Muscle of leg (tissue), 16 donors: ENCODE measurements at places on chromosomes 6 and 20. TPM values are rescaled to one million over a fixed set of nuclear protein-coding genes. Genes with fewer than 3 reads are reported as not detected.

The COL21A1 gene
- polyA plus RNA-seq, result 131 TPM

The EDN3 gene
- 32.2 TPM for polyA plus RNA-seq

- H3K27me3 ChIP-seq, result no peaks in the 10 kb centered on the region
- no peak overlapping the region for H3K4me3 ChIP-seq
- no peak overlapping the region for H3K27ac ChIP-seq
- no peaks in the 10 kb centered on the region for H3K4me1 ChIP-seq
Observed at GRCh38 chr6:30272032-30272431, 54.7 kb upstream of the TRIM39 start.

GRCh38 chr20:4973330-4974097 is 27.8 kb downstream of the SLC23A2 start:
- H3K27ac ChIP-seq, result peak overlapping the region; percentile 44
- H3K27me3 ChIP-seq, result no peaks in the 10 kb centered on the region
- DNase-seq, result peak; percentile 46
- H3K4me3 ChIP-seq, result no peak overlapping the region
- peaks cover 3% of the 10 kb centered on the region for H3K4me1 ChIP-seq

The BEND3 gene
- polyA plus RNA-seq, result 2.9 TPM

DNA sequence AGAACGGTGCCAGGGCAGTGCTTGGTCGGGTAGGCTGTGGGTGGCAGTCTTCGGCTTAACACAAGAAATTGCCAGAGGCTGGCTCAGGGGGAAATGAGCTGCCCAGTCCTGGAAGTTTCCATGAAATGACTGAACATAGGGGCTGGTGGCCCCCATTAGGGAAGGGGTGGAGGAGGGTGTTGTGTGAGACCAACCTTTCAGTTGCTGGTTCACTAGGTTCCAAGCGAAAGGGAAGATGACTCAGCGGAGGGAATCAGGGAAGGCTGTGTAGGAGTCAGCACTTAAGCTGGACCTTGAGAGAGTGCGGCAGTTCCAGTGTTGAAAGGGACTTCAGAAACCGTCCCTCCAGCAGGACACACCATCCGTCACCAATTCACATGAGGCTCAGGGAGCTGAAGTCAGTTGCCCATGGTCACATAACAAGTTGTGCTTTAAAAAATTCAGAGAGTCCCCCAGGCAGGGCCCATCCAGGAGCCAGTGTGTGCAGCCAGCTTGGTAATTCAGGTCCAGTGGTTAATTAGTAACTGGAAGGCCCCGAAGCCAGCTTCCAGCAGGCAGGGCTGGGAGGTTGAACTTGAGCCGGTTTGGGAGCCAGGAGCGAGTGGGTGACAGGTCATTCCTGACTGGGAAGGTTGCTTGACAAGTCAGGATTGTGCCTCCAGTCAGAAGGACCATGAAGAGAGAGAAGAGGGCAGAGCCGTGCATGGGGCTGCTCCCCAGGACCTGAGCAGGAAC is at the start of gene SGK2:
TSS of gene SGK2 (plus strand) at position 616 of the 735 bp plus-strand sequence. CDS start 7,469 bp downstream, outside the sequence.
- no peak for DNase-seq
- no peaks in the 10 kb centered on the region for H3K27me3 ChIP-seq
